T-helper 1 cell (primary cell): ENCODE measurements at places on chromosomes 12 and 14.

GRCh38 chr14:71438684-71439083, 493.5 kb upstream of the RGS6 start:
- DNase-seq: no peak

DNA sequence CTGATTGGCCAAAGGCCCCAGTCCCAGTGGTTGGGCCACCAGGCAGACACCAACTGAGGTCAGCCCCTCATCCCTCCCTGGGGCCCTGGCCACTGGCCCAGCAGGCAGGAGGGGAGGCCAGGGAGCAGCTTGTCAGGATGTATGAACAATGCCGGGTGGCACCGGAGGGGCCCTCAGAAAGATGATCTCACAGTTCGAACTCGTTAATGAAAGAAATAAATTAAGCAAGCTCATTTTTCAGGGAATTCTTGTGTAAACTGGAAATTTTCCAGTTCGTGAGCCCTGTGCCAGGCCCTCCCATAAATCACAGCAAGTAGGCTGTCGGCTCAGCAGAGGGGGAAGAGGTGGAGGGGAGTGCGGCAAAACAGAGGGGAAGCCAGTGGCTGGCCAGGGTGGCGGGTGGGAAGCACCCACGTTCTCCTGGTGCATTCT, 177.0 kb upstream of the VASH1 start:
- no peak for DNase-seq

DNA sequence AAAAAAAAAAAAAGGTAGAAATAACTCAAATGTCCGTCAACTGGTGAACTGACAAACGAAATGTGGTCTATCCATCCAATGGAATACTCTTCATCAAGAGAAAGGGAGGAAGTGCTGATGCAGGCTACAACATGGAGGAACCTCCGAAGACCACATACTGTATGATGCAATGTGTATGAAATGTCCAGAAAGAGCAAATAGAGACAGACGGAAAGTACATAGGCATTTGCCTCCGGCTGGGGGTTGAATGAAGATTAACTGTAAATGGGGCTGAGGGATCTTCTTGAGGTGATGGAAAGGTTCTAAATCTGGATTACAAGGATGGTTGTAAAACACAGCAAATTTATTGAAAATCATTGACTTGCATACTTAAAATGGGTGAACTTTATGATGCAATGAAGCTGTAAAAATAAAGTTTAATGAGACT, 35.4 kb downstream of the DLK1 start:
- DNase-seq: no peak

GRCh38 chr14:98118749-98119148, 1153.2 kb downstream of the BCL11B start:
- no peak for DNase-seq

DNA sequence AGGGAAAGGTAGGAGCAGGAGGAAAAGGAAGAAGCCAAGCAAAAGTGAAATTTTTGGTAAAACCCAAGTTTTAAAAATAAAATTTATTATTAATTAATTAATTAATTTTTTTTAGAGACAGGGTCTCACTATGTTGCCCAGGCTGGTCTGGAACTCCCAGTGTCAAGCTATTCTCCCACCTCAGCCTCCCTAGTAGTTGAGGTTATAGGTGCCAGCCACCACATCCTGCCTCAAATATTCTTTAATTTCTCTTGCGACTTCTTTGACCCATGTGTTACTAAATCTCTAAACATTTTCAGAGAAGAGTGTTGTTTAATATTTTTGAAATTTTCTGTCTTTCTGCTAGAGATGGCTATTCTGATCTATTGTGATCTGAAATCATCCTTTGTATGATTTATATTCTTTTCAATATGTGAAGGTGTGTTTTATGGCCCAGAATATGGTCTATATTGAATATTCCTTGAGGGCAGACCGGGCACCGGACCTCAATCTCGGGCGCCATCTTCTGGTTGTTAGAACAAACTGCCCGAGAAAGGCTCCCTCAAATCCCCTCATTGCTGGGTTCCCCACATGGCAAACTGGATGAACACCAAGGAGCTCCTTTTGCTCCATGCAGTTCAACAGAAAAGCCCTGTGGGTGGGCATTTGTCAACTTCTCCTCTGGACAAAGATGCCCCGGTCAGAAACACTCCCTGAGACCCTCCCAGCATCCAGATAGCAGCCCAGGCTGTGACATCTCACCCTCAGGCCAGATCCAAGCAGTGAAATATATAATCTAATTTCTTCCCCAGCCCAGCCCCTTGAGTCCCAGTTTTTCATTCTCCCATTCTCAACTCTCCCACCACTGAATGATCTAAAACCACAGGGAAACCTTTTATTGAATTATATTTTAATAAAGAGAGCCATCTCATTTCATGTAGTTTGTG, 110.5 kb downstream of the ASCL4 start:
- no peak for DNase-seq
